ENCODE measurements at places on chromosomes 3 and 15.

DNA sequence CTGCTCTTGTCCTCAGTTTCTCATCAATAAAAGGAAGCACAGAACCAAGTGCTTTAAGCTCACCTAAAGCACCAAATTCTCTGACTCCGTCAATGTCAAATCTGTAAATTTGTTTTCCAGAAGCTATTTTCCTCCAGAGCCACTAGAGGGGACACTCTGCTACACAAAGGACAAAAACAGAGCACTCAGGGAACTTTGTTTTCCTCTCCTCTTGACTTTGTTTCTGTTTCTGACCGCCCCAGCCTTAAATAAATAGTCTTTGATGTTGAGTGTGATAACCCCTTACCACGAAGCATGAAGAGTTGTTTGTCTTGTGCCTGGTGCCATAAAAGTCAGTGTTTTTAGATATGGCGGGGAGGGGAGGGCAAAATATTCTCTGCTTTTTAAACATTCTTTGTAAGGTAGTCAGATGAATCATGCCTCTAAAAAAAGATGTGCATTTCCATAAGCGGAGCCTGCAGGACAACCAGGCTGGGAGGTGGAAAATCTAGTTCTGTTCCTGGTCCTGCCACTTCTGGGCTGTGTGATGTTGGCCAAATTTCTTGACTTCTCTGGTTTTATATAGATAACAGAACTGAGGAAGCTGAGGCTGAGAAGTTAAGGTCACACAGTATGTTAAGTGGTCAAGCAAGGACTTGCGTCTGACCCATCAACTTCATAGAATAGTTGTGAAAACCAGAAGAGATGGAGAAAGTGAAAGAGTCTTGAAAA is 7.3 kb upstream of the ZBTB38 start:
- no peak for DNase-seq

DNA sequence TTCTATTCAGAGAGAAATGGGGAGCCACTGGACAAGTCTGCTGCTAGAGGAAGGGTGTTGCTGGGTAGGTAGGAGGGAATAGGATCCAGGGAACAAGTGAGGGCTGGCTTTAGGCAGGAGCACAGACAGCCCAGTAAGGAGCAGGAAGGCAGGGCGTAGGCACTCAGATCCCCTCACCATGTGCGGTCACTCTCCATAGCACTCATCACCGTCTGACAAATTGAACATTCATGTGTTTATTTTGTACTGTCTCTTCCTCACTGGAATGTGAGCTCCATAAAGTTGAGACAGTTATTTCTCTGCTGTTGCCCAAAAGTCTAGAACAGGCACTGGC is 24.2 kb upstream of the LRRC34 start:
- no peak for DNase-seq

DNA sequence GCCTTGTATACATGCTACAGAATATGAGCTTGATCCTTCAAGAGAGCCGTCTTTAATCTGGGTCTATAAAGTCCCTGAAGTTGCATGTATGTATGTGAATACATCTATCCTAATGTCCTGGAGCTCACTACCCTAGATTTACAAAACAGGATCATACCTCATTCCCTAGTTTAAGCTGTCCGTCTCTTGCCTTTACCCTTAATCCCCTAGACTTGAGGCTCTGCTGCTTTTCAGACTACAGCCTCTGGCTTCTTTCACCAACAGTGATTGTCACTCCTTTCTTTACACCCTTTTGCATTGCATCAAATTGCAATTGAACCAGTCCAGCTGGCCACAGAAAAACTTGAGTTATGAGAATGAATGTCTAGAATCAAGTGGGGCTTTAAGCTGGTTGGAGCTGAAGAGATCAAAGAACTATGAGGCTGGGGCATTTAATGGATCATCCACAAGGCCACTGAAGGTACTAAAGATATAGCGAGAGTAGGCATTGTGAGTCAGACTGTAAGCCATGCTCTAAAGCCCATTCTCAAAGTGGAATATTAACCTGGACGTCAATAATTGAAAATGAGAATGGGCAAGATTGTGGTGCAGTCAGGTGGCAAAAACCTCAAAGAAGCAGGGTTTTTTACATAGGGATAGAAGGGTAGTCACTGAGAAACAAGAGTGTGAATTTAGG is 12.3 kb upstream of the PLD1 start:
- no peak for DNase-seq

DNA sequence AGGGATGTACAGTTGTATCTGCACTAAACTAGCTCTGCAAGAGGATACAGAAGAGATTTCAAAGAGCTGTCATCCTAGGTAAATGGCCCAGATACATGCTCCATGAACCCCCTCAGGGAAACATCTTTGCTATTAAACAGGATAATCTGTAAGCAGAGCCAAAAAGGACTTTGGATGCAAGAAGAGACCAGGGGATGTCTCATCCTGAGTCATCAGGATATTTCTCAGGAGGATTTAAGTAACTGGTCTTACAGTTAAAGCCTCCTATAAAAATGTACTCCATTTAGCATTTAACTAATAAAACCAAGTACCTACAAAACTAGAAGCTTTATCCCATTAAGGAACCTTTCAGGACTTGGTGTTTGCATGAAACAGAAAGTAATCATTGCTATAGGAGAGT is 48.2 kb upstream of the PHLDB2 start:
- DNase-seq, result no peak

GRCh38 chr3:99599894-99600293 is 38.5 kb upstream of the COL8A1 start:
- no peak for DNase-seq

- DNase-seq, result no peak
Measured at GRCh38 chr15:74799255-74799855, 13.3 kb upstream of the LMAN1L start.

DNA sequence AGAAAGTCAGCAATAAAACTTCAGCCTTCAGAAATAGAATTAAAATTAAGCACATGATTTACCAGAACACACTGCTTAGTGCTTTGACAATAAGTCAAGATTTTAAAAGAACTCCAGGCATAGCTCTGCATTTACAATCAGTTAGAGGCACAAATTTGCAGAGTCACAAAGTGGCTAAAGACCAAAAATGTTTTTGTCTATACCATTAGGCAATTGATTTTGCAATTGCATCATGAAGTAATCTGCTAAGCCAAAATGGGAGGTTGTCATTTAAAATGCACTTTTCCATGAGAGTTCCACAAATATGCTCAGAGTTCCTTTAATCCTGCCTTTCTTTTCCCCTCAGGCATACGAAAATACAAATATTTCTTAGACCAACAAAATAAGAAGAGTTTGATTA is 10.1 kb upstream of the DCP1A start:
- no peak for DNase-seq

DNA sequence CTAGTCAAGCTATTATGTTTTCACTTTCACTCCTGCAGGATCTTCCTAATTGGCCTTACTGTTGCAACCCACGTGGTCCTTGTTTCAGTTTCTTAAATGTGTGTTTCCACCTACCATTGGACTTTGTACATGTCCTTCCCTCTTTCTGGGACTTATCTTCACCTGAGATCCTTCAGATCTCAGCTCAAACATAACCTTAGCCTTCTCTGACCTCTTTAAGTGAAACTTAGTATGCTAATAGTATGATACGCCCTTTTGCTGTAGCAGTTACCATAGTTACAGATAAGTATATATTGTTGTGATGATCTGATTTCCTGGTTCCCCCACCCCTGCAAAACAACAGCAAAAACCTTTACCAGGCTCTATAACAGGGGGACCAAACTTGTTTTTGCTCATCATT is 35.2 kb downstream of the U2SURP start:
- no peak for DNase-seq

DNA sequence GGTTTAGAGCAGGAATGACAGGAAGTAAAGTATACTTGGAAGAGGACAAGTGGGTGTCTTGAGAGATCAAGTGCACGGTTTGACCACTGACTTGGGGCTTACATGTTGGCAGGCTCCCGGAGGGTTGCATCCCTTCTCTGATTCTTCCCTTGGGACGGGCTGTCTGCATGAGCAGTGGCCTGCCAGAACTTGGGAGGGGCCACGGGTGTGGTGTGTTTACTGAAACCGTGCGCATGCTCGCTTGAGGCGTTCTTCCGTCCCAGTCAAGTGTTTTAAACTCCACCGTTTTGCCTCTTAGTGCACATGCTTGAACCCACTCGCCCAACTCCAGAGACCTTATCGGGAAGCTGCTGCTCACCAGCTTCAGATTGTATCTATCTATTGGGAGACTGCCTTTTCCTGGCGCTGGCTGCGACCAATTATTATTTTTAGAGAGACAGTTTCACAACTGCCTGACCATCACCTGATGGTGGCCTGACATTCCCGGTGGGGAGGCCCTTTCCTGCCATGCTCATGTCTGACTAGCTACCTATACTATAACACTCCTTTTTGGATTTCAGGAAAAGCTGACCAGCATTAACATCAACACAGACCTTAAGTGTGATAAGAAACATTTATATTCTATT is 14.9 kb upstream of the C3orf22 start:
- no peak for DNase-seq

- DNase-seq, result no peak
Measured at GRCh38 chr15:43316016-43316970, 14.1 kb downstream of the LCMT2 start.

DNA sequence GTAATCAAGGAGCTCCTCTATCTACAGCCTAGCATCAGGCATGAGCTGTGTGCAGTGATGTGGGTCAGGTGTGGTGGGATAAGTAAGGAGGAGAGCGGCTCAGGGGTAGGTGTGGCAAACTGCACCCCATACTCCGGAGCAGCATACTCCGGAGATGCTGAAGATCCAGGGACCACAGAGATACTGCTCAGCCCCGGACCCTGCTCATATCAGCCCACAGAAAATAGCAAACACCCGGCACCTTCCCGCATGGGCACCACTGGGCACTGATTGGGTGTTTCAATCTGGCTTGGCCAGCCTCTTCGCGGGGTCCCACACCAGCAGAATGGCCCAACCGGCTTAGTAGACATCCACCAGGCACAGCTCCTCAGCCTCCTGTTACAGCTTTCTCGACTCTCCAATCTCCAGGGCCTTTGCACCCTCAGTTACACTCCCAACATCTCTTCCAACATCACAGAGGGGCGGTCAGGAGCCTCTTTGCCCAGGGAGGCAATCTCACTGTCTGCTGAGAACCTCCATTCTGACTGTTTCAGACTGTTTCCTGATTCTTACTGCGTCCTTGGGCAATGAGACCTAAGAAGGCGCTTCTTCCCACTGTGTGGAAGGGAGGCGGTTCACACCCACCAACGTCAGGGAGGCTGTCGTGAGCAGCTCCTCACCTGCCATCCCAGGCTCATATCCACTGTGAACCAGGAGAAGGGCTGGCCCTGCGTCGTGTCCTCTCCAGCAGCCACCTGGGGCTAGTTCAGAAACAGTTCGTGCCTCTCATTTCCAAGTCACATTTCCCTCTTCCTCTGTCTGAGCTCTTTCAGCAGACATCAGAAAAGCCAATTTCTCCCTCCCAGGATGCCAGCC is 59.8 kb downstream of the CAPN7 start:
- no peak for DNase-seq

All from esophagus squamous epithelium (tissue), 5 donors.